Anterior cingulate cortex (tissue), 58 donors: ENCODE measurements at places on chromosomes 1 and 21.

- DNase-seq, result no peak
These were observed 80.2 kb upstream of the CHODL start for GRCh38 chr21:18164483-18164882.

- no peak for DNase-seq
These were observed 55.6 kb upstream of the GPR153 start for GRCh38 chr1:6316240-6317097.

GRCh38 chr1:239386453-239387303 is at the start of gene CHRM3:
TSS of gene CHRM3 (plus strand) at chr1:239386568. CDS start at chr1:239907452, 520,884 bp downstream.
- DNase-seq, result peak; percentile 33

- no peak for DNase-seq
These were observed 286.8 kb upstream of the PBX1 start for GRCh38 chr1:164272156-164272555.

GRCh38 chr1:27959792-27960603 is at the start of gene XKR8:
TSS of gene XKR8 (plus strand) at chr1:27959973. CDS start at chr1:27960070, 97 bp downstream.
- DNase-seq, result peak; percentile 55

GRCh38 chr1:153220606-153221303 is 3.4 kb downstream of the PRR9 start:
- peak; percentile 18 for DNase-seq

DNA sequence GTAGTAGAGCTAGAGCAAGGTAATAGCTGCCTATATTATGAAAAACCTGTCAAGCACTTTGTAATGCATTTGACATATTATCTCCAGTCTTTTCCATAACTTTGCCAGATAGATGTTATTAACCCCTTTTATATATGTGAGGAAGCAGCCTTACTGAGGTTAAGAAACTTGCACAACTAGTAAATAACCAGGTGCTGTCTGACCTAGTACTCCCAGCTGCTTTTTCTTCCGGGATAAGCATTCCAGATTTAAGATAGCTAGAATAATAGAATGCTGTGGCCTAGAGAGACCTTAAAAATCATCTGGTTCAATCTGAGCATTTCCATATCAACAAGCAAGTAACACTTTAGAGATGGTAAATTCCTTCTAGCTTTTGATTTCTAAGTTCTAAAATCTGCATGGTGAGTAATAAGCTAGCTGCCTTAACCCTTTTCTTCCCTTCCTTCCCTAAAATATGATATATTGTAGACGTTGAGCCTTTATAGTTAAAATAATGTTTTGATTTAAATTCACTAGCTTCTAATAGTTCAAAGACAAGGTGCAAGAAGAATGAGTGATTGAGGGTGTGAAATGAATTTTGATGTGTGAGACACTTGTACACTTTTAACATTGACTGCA is 1.8 kb downstream of the SH3GLB1 start:
- no peak for DNase-seq

- DNase-seq, result no peak
These were observed 2.6 kb upstream of the PDC start for GRCh38 chr1:186463511-186463910.

DNA sequence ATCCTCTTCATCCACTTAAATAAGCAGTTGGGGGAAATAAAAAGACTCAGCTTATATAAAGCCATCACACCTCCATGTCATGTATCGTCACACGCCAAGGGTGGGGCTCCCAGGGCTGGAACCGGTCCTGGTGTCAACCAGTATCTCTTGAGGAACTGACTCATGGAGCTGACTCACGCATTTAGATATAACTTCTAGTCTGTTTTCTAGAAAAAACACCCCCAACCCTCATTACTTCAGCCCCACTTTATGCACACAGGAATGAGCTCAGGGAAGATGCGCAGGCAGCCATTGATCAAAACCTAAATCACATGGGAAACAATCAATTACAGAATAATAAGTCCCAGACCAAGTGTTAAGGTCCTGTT is 6.9 kb upstream of the IL22RA1 start:
- no peak for DNase-seq
